Occipital lobe (tissue), 3 donors: ENCODE measurements at places on chromosomes 2 and 18. TPM values are rescaled to one million over a fixed set of nuclear protein-coding genes. Genes with fewer than 3 reads are reported as not detected.

DNA sequence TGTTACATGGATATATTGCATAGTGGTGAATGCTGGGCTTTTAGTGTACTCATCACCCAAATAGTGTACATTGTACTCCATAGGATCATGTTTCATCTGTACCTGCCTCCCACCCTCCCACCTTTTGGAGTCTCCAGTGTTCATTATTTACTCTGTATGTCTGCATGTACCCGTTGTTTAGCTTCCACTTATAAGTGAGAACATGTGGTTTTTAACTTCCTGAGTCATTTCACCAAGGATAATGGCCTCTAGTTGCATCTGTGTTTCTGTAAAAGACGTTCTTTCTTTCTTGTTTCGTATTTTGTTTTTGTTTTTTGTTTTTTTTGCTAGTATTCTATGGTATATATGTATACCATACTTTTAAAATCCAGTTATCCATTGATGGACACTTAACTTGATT is 107.5 kb downstream of the MSTN start:
- DNase-seq: no peak

DNA sequence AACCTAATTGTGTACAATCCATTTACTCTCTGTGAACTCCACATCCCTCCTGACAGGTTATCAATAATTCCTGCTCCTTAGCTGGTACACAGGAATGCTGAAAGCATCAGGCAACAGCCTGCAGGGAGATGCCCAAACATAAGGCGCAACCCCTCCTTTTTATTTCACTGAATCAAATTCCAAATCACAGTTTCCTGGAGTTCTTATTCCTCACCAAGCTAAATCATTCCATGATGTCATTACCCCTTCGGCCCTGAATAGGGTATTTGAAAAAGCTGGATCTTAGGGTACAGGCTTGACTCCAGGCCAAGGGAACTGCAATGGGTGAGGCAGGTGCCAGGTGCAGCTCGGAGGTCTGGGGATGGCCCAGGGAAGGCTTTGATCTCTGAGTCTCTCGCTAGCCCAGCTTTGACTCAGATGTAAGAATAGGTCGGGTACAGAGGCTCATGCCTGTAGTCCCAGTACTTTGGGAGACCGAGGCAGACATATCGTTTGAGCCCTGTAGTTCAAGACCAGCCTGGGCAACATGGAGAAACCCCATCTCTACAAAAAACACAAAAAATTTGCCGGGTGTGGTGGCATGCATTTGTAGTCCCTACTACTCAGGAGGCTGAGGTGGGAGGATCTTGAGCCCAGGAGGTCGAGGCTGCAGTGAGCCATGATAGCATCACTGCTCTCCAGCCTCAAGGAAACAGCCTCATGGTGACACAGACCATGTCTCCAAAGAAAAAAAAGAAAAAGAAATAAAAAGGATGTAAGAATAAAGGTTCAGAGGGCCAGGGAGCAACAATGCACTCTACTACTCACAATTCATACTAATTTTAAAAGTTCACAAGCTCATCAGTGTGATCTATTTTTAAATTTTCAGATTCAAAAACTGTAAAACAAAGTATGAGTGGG is 6.8 kb downstream of the FHL2 start:
- no peak for DNase-seq

PROKR1 gene
- 2.0 TPM for total RNA-seq

ARHGEF4 gene
- total RNA-seq: 38.7 TPM
